ENCODE measurements at places on chromosomes 12 and 14. TPM values are rescaled to one million over a fixed set of nuclear protein-coding genes. Genes with fewer than 3 reads are reported as not detected.
A peak's percentile ranks its signal among the peaks of the same experiment; 100 is the strongest.

DNA sequence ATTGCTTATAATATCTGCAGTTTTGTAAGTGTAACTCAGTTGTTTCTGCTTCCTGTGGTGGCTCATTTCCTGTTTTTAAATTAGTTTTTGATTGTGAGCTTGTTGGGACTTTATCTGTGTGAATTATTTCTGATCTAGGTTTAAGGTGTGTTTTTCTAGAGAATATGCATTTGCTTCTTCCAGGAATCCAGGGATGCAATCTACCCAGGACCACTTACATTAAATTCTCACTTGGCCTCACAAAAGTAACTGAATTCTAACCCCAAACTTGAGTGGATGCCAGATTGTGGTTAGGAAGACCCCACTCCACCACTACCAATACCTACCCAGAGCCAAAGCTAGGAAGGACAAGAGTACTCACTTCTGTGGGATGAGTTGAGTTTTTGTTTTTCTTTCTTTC, 11.9 kb downstream of the STYX start:
- no peak for DNase-seq

DNA sequence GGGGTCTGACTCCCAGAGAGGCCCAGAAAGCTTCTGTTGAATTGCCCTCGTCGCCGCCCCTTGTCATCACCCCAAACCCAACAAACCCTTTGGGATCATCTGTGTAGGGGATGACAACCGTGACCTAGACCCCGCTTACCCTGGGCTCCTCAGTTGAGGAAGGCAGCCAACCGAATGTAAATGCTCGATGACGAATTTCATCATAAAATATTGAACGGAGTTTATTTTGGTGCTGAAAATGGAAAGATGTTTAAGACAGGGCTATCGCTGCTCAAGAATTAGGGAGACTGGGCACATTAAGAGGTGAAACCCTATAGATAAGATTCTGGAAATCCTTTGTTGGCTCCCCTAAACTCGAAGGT, 512 bp downstream of the ACTR10 start:
- no peak for DNase-seq

- DNase-seq: no peak
These were observed 126.4 kb downstream of the DUSP6 start for GRCh38 chr12:89225808-89226411.

DNA sequence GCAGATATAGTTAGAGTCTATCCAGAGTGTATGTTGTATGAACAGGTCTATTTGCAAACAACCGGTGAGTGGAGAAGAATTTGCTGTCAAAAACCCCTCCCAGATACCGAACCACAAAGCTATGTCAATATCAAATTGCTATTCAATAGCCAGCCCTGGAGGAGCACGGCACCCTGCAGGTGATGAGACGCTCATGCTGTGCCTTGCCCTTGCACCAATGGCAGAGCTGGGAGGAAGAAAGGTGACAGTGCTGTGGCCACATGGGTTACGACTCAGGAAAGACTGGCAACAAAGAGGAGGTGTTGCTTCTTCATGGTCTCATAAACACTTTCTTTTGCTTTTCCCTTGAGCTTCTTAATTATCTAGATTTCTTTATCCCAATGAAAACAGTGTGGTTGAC, 55.7 kb downstream of the PAX9 start:
- DNase-seq: no peak

DNA sequence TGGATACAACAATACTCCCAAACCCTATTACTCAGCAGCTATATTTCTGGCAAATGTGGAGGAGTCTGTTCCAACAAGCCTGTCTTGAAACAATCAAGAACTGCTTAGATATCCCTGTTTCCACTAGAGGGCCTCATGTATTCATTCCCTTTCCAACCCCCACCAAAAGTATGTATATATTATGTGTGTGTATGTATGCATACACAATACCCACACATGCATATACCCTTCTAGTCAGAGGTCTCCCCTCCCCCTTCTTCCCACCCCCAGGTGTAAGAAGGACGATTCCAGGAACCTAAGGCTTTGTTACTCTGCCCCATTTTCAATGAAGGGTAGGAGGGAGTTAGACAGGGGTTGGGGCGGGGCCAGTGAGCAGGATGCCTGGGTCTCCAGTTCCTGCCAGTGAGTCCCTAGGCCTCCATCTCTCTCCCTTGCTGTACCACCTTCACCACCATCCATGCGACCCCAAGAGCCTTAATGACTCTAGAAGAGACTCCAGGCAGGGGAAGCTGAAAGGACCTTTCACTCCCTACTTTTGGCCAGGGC, at the start of gene DGKA:
Gene DGKA (plus strand): TSS at position 392 of the 546 bp plus-strand sequence. CDS start 5,342 bp downstream, outside the sequence.
- DNase-seq: no peak

GRCh38 chr12:41361738-41362137, 173.6 kb downstream of the PDZRN4 start:
- no peak for DNase-seq

DNA sequence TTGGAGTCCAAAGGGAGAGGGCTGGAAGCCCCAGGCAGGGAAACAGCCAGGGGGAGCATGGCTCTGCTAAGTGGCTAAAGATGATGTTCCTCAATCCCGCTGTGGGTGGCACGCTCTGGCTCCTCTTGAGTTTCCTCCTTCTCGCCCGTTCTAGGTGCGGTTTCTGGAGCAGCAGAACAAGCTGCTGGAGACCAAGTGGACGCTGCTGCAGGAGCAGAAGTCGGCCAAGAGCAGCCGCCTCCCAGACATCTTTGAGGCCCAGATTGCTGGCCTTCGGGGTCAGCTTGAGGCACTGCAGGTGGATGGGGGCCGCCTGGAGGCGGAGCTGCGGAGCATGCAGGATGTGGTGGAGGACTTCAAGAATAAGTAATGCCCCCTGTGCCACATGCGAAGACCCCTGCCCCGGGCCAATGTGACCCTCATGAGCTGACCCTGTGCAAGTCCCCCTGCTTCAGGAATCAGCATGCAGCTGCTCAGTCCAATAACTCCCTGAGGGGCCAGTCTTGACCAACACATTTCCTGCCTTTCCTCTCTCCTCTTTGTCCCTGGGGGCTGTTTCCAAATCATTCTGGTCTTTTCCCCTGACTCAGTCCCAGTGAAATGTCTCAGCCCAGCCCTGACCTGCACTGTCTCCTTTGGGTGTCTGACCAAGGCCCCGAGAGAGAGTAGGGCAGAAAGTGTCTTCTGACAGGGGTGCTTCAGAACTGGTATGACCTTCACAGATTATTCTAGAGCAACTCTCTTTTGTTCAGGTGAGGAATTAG, 2.1 kb downstream of the KRT7 start:
- DNase-seq: no peak

DNA sequence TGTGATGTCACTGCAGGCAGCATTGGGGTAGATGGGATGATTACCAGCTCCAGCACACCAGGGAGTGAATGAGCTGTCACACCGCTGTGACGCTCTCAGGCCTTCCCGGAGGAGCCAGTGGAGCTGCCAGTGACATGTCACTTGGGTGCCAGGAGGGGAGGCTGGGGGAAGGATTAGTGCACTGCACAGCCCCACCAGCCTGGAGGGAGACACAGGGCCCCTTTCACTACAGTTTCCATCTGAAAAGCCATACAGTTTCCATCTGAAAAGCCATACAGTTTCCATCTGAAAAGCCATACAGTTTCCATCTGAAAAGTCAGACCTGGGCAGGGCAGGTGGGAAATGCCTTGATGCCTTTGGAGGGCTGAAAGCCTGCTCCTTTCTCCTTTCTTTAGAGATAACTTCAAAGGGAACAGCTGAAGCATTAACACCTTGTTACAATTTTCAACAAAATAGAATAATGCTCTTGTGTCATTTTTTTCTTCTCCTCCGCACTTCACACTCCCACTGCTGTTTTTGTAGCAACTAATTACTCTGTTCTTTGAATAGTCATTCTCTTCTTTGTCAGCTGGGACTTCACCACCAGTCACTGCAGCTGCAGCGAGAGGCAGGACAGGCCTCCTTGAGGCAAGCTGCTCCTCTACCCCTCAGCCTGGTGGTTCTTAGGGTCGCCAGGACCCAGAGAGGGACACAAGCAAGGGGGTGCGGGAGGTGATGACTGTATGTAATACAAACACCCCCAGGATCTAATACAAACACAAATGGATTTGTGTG, 256.9 kb upstream of the RGS6 start:
- no peak for DNase-seq

MANSC4 gene
- total RNA-seq: not detected

CNPY2 gene
- 93.3 TPM for total RNA-seq

GRCh38 chr12:105946493-105946901, 192.3 kb downstream of the NUAK1 start:
- DNase-seq: no peak

- DNase-seq: no peak
These were observed 11.2 kb downstream of the AHSA1 start for GRCh38 chr14:77469067-77469505.

GRCh38 chr12:60078026-60078425, 482.2 kb downstream of the SLC16A7 start:
- no peak for DNase-seq

DNA sequence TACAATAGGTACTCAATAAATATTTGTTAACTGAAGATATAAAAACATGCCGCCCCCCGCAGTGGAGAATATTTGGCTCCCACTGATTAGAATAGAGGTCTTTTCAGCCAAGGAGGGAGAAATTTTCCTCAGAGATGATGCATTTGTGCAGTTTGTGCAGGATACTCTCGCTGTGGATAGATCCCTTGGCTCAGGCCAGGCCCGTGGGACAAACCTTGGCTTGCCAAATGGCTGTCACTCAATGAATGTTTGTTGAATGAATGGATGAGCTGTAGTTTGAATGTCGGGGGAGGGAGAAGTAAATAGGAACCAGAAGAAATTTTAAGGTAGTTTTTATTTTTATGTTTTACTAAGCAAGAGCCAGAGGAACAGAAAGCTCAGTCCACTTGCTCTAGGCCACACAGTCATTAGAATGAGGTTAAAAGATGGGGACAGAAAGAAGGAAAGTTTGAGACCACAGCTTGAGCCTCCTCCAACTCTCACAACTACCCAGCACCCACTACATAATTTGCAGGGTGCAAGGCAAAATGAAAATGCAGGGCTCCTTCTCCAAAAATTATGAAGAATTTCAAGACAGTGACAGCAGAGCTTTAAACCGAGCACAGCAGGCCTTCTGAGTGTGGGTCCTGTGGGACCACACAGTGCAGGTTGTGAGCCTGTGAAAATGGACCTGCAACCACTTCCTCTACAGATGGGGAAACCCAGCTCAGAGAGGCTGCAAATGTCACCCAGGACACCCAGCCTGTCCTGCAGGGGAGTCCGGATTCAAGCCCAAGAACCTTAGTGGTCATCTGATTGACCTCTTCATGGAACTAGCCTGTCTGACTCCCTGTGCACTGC, 51.4 kb downstream of the WSCD2 start:
- DNase-seq: no peak

GRCh38 chr12:7162691-7163114, 26.8 kb upstream of the PEX5 start:
- DNase-seq: peak; percentile 72

- DNase-seq: no peak
These were observed 37.7 kb downstream of the FGD4 start for GRCh38 chr12:32437095-32437515.

TRHDE gene
- total RNA-seq: 1.2 TPM

LRRC10 gene
- total RNA-seq: not detected

DAO gene
- 65.3 TPM for total RNA-seq

DNA sequence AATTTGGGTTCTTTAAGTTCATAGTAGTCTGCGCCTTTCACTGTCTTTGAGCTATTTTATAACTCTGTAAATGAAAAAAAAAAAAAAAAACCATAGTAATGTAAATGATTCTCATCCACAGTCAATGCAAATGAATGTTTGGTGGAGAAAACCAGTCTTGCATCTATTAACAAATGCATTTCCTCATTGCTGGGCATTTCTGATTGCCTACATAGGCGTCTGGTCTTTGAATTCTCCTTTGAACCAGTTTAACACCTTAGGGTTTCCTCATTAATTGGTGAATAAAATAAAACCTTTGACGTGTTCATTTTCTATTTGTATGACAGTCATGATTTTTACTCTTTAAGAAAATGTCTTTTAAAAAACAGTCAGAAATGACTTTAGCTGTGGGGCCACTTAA, 114.8 kb downstream of the C12orf75 start:
- DNase-seq: no peak

NKX2-8 gene
- total RNA-seq: not detected

GRCh38 chr12:7806863-7807487, 17.8 kb downstream of the NANOG start:
- DNase-seq: peak; percentile 66

GRCh38 chr14:32897698-32898064, 41.0 kb upstream of the NPAS3 start:
- peak; percentile 49 for DNase-seq

All from left lobe of liver (tissue), 2 donors.